ENCODE measurements at places on chromosomes 4 and X.

DNA sequence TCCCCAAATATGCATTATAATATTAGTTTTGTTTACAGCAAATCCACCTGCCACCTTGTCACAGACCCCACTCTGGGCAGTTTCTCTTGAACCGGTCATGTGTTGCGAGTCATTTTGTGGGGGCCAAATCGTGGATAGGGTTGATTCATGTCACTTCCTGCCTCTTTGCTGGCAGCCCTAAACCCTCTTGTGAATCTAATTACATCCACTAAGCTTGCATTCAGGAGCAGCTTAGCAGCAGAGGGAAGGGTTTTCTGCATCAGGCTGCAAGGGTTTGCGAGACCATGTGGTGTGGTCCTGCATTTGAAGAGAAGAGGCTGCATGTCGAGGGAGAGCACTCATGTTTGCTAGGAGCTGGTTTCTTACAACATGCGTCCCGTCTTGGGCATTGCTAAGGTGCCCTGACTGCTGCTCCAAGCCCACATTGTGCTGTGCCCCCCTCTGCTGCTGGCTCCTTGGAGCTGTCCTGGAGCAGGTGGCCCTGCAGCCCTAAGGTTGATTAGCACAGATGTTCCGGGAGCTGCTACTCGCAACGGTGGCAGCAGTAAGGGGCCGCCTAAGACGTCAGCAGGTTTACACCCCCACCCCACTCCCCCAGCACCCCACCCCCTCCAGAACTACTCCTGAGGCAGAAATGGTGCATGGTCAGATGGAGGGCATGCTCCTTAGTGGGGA is 88.9 kb upstream of the CLDN34 start:
- DNase-seq, result no peak

GRCh38 chr4:174672276-174672675 is 150.0 kb upstream of the HPGD start:
- DNase-seq, result no peak

- no peak for DNase-seq
Measured at GRCh38 chrX:136588036-136588435, 56.0 kb downstream of the VGLL1 start.

DNA sequence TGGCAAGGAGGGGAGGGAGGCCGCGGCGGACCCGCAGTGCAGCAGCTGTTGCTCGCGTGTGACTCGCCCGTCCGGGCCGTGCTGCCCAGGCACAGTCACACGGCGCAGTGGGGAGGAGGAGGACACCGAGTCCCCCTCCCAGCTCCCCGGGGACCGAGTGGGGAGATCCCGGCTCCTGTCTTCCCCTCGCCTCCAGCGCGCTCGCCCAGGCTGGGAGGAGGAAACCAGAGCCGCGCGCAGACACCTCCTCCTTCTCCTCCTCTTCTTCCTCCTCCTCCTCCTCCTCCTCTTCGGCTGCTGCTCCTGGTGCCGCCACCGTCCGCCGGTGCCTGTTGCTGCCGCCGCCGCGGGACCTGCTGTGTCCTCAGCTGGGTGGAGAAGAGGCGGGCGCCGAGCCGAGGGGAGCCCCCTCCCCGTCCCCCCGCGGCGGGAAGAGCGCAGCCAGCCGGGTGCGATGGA is at the start of gene TBC1D1:
TSS of gene TBC1D1 (plus strand) at position 284 of the 459 bp plus-strand sequence. CDS start 11,012 bp downstream, outside the sequence.
- DNase-seq, result peak; percentile 69

DNA sequence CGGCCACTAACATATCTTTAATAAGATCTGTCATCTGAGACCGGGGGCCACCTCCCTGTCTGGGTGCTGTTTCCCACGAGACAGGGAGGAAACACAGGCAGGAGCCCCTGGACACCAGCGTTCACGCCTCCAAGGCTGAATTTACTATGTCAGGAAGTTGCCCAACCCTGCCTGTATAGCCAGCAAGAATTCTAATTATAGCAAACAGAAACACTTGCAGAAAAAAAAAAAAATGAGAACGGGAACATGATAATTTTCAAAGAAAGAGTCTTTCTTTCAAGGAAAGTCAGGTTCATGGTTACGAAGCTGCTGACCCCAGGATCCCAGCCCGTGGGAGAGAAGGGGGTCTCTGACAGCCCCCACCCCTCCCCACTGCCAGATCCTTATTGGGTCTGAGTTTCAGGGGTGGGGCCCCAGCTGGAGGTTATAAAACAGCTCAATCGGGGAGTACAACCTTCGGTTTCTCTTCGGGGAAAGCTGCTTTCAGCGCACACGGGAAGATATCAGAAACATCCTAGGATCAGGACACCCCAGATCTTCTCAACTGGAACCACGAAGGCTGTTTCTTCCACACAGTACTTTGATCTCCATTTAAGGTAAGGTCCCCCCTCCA is at the start of gene IL3RA:
TSS of gene IL3RA (plus strand) at position 455 of the 613 bp plus-strand sequence. CDS start 4,981 bp downstream, outside the sequence.
- DNase-seq, result peak; percentile 7

GRCh38 chr4:133960975-133961374 is 240.6 kb downstream of the PABPC4L start:
- no peak for DNase-seq

DNA sequence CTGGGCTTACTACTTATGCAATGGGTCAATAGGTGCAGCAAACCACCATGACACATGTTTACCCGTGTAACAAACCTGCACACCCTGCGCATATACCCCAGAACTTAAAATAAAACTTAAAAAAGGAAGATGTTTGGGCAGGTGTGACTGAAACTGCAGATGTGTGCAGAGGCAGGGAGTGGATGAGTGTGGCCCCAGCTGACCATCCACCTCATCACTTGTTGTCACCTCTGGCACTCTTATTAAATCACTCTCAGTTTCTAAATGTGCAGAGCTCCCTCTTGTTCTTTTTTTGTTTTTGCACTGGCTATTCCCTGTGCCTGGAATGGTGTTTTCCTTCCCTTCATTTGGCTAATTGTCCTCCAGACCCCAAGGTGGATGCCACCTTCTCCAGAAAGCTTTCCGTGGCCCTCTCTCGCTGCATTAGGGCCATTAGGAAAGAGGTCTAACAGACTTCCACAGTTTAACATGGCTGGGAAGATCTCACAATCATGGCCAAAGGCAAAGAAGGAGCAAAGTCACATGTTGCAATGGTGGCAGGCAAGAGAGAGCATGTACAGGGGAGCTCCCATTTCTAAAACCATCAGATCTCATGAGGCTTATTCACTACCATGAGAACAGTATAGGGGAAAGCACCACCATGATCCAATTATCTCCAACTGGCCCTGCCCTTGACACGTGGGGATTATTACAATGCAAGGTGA is 58.5 kb downstream of the SLC2A9 start:
- DNase-seq, result no peak

DNA sequence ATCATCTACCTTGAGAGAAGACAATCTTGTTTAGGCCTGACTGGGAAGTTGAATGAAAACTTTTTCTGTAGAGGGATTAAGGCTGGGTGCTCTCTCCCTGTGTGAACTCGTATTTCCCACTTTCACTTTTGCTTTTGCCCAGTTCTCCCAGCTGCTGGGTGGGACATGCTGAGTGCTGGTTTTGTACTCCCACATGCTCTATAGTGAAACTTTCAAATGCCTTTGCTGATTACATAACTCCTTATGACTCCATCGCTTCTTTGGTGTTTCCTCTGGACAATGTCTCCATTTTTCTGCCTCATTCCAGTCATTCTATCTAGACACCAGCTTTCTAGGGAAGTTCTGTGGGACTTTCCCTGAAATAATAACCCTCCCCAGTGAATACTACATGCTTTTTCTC is 100.5 kb downstream of the CLNK start:
- DNase-seq, result peak; percentile 15

GRCh38 chr4:80989921-80990544 is 40.5 kb upstream of the BMP3 start:
- DNase-seq, result peak; percentile 52

GRCh38 chrX:103517246-103517645 is 2.0 kb downstream of the RAB40A start:
- no peak for DNase-seq

- no peak for DNase-seq
Measured at GRCh38 chrX:661154-661553, 30.6 kb downstream of the SHOX start.

DNA sequence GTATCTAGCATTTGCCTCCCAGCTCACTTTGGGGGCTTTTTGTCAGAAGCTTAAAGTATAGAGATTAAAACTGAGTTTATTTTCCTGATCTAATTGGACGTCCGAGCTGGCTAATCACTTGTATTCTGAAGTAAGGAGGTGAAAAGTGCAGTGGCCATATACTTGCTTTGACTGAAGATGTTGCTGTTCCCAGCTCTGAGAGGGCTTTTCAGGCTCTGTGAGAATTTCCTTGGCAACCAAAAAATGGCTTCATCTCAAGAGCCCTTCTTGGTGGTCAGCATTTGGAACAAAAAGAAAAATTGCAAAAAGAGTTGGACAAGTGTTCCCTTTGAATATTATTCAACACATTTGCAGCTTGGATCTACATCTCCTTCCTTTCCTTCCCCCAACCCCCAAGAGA is 67.0 kb downstream of the SLC4A4 start:
- no peak for DNase-seq

GRCh38 chrX:53584891-53585290 is 101.6 kb downstream of the HUWE1 start:
- no peak for DNase-seq

DNA sequence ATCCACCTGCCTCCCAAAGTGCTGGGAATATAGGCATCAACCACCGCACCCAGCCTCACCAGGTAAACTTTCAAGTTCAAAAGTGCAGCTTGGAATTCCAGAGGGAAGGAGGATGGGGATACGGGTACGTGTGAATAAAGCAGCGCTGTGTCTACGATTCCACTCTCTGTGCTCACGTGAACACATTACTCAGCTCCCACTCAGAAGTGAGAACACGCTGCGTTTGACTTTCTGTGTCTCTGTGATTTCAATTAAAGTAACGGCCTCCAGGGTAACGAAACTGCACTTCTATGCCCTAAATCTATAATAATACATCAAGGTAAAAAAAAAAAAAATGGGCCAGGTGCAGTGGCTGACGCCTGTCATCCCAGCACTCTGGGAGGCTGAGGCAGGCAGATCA is 8.4 kb upstream of the ASMT start:
- no peak for DNase-seq

- no peak for DNase-seq
Measured at GRCh38 chr4:42237451-42237850, 85.0 kb upstream of the BEND4 start.

DNA sequence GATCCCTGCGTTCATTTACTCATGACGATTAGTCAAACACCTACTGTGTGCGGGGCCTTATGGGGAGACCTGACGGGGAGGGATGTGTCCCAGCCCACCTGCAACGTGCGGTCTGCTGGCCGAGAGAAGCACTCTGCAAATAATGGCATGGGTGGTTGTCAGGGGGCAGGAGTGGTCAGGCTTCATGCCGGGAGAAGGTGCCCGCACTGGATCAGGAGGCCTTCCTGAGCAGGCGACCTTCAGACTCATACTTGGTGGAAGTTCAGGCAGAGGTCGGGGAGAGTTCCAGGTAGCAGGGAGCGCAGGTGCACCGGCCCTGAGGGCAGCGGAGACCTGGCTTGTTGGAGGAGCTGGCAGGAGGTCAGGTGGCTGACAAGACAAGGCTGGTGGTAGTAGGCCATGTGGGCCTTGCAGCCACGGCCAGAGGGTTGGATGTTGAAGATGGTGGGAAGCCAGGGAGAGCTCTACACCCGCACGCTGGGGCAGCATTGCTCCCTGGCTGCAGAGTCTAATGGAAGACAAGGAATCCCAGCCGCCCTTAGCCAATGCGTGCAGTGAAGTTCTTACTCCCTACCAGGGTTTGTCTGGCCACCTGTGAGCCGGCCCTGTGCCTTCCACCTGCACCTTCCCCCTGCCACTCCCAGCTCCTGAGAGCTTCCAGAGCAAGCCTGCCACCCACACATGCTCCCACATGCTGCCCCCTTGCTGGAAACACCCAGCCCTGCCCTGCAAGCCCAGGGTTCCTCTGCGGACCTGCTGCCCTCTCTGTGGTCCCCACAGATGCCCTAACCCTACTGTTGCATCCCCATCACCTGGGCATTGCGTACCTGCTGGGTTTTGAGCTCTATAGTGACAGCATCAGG is 97.3 kb downstream of the PSAPL1 start:
- no peak for DNase-seq

DNA sequence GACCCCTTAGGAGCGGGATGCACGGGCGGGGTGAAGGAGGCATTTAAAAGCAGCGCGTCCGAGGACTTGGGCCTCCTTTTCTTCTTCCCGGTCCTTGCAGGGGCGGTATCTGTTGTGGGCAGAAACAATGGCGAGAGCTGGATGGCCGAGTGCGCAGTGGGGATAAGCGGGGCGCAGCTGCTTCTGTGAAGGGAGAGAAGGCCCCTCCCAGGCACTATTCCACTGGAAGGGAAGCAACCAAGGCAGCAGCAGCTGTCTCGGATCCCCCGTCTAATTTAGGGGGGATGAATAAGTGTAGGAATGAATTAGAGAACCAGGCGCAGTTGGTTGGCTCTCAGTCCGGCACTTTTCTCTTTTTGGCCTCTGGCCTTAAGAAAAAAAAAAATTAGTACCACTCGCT is 995 bp downstream of the SMARCA5 start:
- peak; percentile 31 for DNase-seq

GRCh38 chrX:76987381-76987780 is 459.8 kb upstream of the FGF16 start:
- DNase-seq, result no peak

DNA sequence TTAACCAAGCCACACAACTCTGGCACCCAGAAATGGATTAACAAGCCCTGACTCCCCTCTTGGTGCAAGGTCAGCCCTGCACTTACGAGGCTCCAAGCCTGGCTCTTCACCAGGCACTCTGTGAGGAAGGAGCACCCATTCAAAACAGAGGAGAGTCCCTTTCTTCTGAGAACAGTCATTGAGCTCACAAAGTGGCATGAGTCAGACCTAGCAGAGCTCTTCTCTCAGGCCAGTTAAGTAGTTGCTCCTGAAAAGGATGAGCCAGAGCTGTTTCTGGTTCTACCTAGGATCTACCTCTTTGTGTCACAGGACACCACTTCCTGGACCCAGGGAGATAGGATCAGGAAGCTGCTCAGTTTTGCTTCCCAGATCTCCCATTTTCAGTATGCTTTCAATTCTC is 48.2 kb downstream of the EVC2 start:
- DNase-seq, result no peak

- peak; percentile 5 for DNase-seq
Measured at GRCh38 chrX:70253377-70254062, 6.5 kb downstream of the P2RY4 start.

GRCh38 chrX:27132862-27133261 is 330.3 kb downstream of the PPP4R3C start:
- DNase-seq, result no peak

GRCh38 chr4:109319156-109319555 is 16.7 kb upstream of the COL25A1 start:
- no peak for DNase-seq

GRCh38 chr4:85932500-85933290 is 427.2 kb downstream of the MAPK10 start:
- DNase-seq, result no peak

DNA sequence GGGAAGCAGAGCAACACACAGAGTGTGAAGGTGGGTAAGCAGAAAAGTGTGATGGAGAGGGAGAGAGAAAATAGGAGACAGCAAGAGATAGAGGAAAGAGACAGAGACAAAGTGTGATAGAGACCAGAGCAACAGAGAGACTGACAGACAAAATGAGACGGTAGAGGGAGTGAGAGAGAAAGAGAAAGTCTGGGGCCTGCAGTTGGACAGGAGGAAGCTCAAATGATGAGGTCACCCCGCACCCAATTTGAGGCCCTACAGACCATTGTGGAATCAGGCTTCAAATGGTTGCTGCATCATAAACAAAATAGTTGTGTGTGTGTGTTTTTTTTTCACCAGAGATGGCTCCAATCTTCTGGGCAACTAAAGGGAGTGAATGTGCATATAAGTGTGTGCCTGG is 48.0 kb upstream of the ARHGAP36 start:
- no peak for DNase-seq
